Left lung (tissue), 14 donors: ENCODE measurements at places on chromosomes 4 and X. TPM values are rescaled to one million over a fixed set of nuclear protein-coding genes. Genes with fewer than 3 reads are reported as not detected.

Gene ETDA
- total RNA-seq, result not detected

Gene MAGIX
- total RNA-seq, result 9.4 TPM

Gene ACTRT1
- total RNA-seq, result not detected

Gene CLGN
- 1.6 TPM for total RNA-seq

Gene STATH
- total RNA-seq, result not detected

- no peak overlapping the region for H3K27ac ChIP-seq
- H3K4me3 ChIP-seq, result no peak overlapping the region
- H3K36me3 ChIP-seq, result peaks cover 43% of the 10 kb centered on the region
- peaks cover 22% of the 10 kb centered on the region for H3K4me1 ChIP-seq
- DNase-seq, result no peak
These were observed 17.7 kb downstream of the UBE2D3 start for GRCh38 chr4:102809691-102810090.

DNA sequence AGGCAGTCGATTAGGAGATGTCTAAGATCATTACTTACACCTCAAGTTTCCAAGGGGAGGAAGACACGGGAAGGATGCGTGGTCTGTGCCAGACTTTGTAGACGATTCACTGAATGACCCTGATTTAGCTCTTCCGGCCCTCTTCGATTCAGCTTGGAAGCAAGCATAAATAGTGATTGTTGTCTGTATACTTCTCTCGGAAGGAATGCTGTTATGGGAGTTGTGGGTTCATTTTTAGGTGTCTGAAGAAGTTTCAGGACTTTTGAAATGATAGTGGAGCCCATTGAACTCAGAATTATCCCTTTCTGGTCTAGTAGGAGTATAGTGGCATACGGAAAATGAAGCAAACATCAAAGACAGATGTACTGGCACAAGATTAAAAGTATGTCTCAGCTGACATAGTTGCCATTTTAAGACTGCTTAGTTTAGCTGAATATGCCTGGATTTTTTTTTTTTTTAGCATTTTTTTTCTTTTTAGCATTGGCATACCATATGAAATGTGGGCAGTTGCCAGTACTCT, 1.0 kb upstream of the ANKRD17 start:
- H3K4me1 ChIP-seq, result peaks cover 48% of the 10 kb centered on the region
- no peak for DNase-seq
- no peaks in the 10 kb centered on the region for H3K36me3 ChIP-seq

- H3K27ac ChIP-seq, result no peak overlapping the region
- no peaks in the 10 kb centered on the region for H3K36me3 ChIP-seq
These were observed 151.0 kb downstream of the ANTXR2 start for GRCh38 chr4:79922011-79922410.

- no peaks in the 10 kb centered on the region for H3K4me1 ChIP-seq
- no peak overlapping the region for H3K4me3 ChIP-seq
- H3K27ac ChIP-seq, result no peak overlapping the region
- H3K27me3 ChIP-seq, result no peaks in the 10 kb centered on the region
- no peak for DNase-seq
These were observed 369.8 kb downstream of the UNC5C start for GRCh38 chr4:95178938-95179337.

- no peak for DNase-seq
- no peak overlapping the region for H3K27ac ChIP-seq
- H3K27me3 ChIP-seq, result no peaks in the 10 kb centered on the region
- H3K36me3 ChIP-seq, result no peaks in the 10 kb centered on the region
These were observed 11.8 kb downstream of the TCEAL1 start for GRCh38 chrX:103640401-103641155.

DNA sequence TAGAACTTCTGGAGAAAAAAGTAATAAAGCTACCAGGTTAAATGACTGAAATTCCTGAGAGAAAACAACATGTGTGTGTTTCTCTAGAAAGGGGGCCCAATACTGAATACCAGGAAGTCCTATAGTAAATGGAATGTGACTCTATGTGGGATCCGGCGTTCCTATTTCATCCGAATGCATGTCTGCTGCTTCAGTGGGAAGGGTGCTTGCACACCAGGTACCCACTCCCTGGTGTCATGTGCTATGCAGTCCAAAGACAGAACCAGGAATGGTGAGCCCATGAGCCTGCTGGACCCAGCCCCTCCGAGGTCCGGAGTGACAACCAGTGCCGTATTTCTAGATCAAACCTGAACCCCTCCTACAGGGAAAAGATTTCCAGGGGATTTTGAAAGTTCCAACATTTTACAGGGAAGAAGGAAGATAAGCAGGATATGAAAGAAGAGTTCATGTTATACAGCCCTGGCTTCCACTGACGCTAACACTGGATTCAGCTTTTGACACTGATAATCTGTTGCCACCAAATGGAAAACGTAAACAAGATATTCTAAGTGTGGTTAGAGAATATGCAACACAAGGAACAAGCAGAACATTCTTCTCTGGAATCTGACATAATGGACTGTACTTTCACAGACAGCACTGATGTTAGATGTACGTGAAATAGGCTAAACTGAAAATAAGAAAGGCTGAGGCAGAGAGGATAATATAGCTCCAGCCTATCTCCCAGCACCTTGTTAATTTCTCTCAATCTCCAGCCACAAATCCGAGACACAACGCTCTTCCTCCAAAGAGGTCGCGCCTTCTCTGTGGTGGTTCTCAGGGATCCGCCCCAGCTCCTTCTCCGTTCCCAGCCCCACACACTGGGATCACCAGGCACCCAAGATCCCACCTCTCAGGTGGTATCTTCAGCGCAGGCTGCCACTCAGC, 725 bp upstream of the CXCL1 start:
- no peaks in the 10 kb centered on the region for H3K36me3 ChIP-seq
- no peak for DNase-seq
- peak overlapping the region; percentile 46 for H3K4me3 ChIP-seq
- H3K4me1 ChIP-seq, result peaks cover 68% of the 10 kb centered on the region

- no peak for DNase-seq
- no peak overlapping the region for H3K4me3 ChIP-seq
- no peaks in the 10 kb centered on the region for H3K36me3 ChIP-seq
- no peak overlapping the region for H3K27ac ChIP-seq
- H3K4me1 ChIP-seq, result no peaks in the 10 kb centered on the region
These were observed 123.6 kb downstream of the SH3RF1 start for GRCh38 chr4:169147191-169147590.

GRCh38 chrX:99301990-99302389, 1108.1 kb downstream of the PCDH19 start:
- DNase-seq, result no peak
- no peaks in the 10 kb centered on the region for H3K36me3 ChIP-seq
- no peak overlapping the region for H3K4me3 ChIP-seq
- H3K27ac ChIP-seq, result no peak overlapping the region
- H3K27me3 ChIP-seq, result no peaks in the 10 kb centered on the region

DNA sequence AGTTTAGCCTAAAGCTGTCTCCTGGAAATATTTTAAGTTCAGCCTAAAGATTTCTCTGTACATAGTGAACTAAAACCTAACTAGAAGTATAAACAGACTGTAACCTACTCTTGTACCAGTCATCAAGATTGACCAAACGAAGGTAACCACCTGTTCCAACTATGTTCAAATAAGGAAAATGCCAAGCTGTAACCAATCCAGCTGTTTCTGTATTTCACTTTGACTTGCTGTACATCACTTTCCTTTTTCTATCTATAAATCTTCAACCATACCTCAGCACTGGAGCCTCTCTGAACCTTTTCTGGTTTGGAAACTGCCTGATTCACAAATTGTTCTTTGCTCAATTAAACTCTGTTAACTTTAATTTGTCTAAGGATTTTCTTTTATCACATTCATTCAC, 3.1 kb upstream of the CYSLTR1 start:
- no peaks in the 10 kb centered on the region for H3K27me3 ChIP-seq
- no peaks in the 10 kb centered on the region for H3K36me3 ChIP-seq
- DNase-seq, result no peak
- H3K4me3 ChIP-seq, result no peak overlapping the region
- H3K27ac ChIP-seq, result no peak overlapping the region

DNA sequence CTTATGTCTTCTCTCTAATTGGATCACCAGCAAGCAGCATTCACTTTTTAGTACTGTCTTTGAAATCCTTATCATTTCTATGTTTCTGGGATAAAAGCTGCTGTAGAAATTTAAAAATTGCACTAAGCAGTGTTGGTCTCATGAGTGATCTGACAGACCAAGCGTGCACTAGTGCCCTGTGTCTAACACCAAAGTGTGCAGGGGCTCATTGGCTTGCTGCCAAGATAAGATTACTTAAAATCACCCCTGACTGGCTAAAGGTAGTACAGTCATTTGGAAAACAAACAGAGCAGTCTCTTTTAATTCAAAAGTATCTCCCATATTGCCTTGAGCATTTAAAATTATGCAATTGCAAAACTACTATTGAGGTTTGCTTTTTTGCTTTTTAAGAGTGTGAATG, 304.6 kb downstream of the ARAP2 start:
- no peak for DNase-seq
- H3K36me3 ChIP-seq, result no peaks in the 10 kb centered on the region
- no peak overlapping the region for H3K4me3 ChIP-seq
- H3K27ac ChIP-seq, result no peak overlapping the region
- no peaks in the 10 kb centered on the region for H3K4me1 ChIP-seq

DNA sequence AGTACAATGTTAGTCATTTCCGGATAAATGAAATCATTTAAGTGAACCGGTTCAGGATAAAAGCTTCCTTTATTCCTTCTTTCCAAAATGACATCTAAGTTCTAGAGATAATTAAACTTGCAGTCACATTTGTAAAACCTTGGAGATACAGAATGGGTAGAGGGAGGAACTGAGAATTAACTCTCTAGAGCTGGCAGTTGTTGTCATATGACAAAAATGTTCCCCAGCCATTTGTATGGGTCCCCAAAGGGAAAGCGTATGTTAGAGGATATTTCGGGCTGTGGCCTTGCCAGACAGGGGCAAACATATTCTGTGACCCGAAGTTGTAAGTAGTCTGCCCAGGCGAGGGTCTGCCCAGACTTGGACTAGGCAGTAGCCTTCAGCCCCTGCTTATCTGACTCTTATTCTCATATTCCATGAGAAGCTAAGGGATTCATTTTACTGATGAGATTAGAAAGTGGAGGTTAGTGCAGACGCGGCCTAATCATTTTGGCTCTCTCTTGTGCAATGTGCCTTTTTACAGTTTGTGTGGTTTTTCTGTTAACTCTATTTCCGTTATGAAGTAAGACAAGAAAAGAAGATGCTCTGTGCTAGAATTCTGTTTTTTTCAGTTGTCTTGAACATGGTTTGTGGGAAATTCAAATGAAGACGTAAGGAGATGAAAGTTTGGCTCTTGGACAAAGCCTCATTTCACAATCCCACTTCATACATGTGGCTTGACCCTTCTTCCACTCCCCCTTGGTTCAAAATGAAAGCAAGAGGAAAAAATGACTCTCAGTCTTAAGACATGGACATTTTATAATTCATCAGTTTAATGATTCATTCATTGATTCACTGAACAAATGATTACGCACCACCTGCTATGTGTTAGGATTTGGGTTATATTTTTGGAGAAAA, 2394.2 kb upstream of the AGA start:
- no peaks in the 10 kb centered on the region for H3K27me3 ChIP-seq
- no peak overlapping the region for H3K27ac ChIP-seq
- DNase-seq, result no peak
- H3K4me3 ChIP-seq, result no peak overlapping the region

DNA sequence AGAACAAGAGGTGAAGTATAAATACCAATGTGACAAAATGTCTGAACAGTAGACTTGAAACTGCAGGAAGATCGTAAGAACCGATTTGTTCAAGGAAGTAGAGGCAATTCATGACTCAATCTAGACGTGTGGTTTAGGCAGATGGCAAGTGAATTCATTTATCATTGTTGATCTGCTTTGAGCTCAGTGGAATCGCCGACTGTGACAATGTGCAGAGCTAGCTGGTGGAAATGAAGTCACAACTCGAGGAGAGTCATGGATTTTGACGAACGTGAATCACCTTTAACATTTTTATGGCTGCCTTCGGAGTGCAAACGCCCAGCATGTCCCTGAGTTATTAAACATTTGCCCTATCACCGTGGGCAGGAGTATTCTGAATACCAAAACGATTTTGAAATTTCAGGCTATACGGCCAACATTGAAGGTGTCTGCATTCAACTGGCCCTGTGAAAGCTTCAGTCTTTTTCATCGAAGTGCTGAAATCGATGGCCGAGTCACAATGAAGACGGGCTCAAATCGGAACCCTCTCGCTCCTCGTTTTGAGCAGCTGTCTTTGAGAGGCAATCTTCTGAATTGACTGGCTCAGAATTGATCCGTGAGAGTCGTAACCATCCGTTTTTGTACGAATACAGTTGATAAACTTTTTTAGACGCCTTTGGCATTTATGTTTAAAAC, 689 bp upstream of the OGT start:
- H3K36me3 ChIP-seq, result no peaks in the 10 kb centered on the region
- H3K4me3 ChIP-seq, result peak overlapping the region; percentile 17
- H3K27ac ChIP-seq, result peak overlapping the region; percentile 92
- DNase-seq, result no peak
- H3K27me3 ChIP-seq, result no peaks in the 10 kb centered on the region

DNA sequence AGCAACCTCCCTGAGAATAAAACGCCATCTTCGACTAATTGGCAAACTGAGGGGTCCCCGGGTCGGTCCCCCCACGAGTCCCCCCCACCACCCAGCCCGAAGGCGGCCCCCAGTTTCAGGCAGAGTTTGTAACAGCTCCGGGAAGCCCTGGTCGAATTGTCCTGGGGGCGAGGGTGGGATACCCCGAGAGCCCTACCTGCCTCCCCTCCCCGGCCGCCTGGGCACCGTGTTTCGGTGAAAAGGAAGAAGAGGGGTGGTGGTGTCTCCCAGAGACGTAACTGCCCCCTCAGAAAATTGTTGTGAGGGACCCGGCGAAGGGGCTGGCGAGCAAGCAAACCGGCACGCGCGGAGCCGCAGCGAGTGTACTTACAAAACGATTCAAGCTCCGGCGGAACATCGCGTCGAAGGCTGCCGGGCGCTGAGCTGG, 1.2 kb downstream of the ATP11C start:
- H3K27ac ChIP-seq, result peak overlapping the region; percentile 28
- peak; percentile 32 for DNase-seq
- H3K36me3 ChIP-seq, result no peaks in the 10 kb centered on the region

DNA sequence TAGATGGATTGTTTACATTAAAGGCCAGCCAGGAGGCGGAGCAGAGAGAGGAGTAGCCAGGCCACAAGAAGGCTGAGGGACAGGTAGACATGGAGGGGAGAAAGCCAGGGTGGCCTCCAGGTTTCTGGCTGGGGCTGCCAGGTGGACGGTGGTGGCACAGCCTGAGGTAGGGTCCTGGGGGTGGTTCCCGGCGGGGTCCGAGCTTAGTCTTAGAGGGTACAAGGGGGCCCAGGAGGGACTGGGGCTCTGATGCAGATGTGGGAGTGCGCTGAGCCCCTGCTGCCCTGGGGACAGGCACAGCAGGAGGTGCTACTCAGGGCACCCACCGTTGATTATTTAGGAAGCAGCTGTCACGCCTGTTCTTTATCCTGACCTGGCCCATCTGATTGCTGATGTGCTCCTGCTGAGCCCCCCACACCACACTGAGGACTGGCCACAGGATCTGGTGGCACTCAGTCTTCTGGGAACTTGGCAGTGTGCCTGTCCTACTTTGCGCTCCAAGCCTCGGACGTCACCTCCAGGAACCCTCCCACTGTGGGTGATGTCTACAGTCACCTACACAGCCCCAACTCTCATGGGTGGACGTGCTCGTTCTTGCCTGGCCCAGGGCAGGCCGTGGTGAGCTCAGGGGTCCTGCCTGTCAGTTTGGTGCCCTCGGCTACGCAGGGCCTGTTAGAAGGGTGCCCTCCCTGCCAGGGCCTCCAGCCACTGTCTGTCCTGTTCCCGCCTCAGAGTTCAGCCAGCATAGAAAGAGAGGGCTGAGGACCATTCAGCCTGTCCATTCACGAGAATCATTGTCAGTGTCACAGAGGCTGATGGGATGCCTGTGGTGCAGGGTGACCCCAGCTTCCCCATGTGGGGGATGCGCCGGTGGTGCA, 12.0 kb downstream of the WFS1 start:
- H3K4me1 ChIP-seq, result peaks cover 12% of the 10 kb centered on the region
- no peak for DNase-seq
- no peak overlapping the region for H3K4me3 ChIP-seq
- H3K27ac ChIP-seq, result no peak overlapping the region
- no peaks in the 10 kb centered on the region for H3K27me3 ChIP-seq
